ENCODE measurements at places on chromosomes 4 and X.

GRCh38 chrX:75421688-75422230 lies 101.1 kb downstream of the ZDHHC15 start:
- no peak for DNase-seq

DNA sequence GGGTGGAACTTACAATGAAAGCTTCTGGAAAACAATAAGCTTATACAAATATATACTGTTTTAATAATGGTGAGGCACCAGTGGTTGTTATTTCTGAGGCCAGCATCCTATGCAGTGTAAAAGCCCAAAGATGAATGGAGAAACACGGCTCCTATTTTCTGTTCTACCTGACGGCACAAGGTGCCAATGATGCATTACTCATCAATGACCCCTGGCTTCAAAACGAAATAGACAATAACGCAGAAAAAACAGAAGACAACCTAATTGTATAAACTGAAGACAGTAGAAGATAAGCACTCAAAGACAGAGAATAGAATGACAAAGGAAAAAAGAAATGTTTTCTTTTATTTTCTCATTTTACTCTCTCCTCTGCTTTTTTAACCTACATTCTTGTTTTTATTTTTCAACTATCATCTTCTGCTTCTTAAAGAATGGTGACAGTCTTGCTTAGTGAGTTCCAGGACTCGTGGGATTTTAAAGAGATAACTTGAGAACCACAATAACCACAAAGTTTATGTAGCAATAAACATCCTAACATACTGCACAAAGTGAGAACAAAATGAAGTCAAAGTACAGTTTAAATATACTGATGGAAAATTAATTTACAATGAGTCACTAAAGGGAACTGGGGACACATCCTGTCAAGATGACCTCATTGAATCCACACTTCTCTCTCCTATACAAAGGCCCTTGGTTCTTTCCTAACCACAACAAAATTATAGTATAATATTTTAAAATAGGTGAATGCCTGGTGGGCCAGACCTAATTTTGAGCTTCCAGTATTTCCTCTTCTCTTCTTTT lies 169.8 kb downstream of the BTC start:
- DNase-seq: no peak

- DNase-seq: no peak
These were observed 86.0 kb downstream of the FUNDC1 start for GRCh38 chrX:44456685-44457084.

GRCh38 chrX:106999002-106999975 lies 723 bp downstream of the MORC4 start:
- no peak for DNase-seq

DNA sequence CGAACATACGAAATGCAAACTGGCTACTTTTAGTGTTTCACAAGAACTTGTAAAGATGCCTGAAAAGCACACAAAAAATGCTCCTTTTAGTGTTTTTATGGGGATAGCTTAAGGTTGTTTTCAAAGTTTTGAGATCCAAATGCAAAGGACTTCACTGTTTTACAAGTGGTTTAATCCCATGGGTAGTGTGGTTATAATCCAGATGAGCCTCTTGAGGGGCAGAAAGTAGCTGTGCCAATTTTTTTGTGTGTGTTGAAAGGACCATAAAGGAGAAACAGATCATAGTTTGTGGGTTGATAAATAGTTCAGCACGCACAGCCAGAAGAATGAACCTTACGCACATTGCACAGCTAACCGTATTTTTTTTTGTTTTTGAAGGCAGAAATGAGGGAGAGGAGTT lies 126.9 kb upstream of the GIMD1 start:
- no peak for DNase-seq

DNA sequence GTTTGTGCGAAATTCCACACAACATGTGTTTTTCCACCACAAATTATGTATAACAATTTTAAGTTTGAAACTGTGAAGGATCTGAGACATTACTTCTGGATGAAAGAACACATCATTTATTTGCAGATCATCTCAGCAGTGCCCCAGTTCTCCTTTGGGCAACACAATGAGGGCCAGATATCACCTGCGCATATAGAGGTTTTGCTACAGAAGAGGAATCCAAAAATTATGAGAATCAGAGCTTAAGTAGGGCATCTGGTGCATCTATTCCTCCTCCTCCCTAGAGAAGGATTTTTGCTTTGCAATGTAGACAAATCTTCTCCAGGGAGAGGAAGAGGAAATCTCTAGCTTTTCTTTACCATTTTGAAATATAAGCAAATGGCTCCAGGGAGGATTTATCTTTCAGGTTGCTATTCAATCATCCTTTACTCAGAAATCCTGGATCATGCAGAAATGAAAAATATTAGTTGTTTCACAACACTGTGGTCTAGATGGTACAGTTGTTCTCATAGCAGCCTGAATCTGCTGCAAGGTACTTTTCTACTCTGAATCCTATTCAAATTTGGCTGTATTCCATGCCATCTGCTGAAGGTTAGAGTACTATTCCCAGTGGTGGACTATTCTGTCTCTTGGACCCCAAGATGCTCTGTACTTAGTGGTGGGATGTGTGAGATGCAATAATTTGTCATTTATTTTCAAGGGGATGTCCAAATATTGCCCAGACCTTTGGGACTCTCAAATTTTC lies 132.1 kb downstream of the SNCA start:
- no peak for DNase-seq

- DNase-seq: no peak
These were observed 44.4 kb downstream of the SEL1L3 start for GRCh38 chr4:25818371-25818871.

- no peak for DNase-seq
These were observed 21.1 kb downstream of the FLNA start for GRCh38 chrX:154353172-154353843.

DNA sequence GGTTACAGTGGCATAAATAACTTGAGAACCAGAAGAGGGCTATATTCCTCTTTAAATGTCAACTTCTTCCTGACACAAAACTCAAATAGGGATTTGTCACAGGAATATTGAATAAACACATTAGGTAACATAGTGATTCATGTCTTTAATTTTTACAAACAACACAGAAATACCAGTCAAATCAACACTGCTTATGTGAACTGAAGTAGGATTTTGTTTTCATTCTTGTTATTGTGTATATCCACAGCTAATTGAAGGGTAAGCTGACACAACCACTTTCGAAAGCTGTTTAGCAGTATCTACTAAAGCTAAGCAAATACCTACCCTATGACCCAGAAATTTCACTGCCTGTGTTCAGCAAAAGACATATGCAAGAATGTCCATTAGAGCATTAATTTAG lies 120.4 kb upstream of the EOLA2 start:
- DNase-seq: no peak

DNA sequence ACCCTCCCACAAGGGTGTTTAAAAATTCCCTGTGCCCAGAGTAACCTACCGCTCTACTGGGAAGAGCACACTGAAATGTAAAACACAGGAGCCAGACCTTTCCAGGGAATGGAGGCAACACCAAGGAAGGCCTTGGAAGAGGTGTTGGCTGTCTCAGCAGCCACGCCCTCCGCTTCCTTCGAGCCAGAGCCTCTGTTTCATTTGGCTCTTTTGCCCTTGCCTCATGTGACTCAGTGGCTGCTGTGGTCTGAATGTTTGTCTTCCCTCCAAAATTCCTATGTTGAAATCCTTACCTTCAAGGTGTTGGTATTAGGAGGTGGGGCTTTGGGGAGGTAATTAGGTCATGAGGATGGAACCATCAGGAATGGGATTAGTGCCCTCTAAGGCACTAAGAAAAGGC lies 11.3 kb downstream of the SCD5 start:
- DNase-seq: no peak

- no peak for DNase-seq
These were observed 57.7 kb upstream of the ATXN3L start for GRCh38 chrX:13377550-13377934.
